Suprapubic skin (tissue), 4 donors: ENCODE measurements at places on chromosomes 3 and 15. TPM values are rescaled to one million over a fixed set of nuclear protein-coding genes. Genes with fewer than 3 reads are reported as not detected.

GRCh38 chr3:119205685-119206084 is 32.3 kb downstream of the UPK1B start:
- no peak for DNase-seq

DNA sequence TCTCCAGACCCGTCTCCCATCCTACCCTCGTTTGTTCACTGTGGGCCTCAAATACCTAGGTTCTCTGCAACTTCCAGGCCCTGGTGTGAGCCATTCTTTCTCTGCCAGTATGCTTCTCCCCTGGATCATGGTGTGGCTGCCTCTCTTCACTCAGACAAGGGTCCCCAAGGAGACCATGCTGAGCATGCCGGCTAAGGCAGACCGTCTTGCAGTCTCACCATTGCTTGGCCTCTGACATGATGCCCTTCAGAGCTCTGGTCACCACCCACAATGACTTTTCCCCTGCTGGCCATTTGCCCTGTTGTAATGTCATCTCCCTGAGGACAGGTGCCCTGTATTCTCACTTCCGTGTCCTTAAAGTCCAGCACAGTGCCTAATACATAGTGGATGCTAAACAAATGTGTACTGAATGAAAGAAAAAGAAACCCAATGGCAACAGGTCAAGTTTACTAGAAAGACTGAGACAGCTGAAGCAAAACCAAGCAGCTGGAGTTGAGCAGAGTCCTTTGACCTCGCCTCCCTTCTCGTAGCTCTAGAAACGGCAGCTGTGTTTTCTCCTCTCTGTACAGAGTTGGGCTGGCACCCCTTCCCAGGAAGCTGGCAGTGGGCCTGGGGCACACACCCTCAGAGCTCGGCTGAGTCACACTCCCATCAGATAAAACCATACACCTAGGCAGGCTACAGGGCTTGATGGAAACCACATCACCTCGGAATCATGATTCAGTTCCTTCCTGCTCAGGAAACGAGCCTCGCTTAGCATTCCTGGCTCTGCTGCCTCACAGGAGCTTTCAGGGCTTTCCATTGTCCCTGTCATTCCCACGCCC is 8.6 kb downstream of the TLR9 start:
- DNase-seq, result peak; percentile 86

DNA sequence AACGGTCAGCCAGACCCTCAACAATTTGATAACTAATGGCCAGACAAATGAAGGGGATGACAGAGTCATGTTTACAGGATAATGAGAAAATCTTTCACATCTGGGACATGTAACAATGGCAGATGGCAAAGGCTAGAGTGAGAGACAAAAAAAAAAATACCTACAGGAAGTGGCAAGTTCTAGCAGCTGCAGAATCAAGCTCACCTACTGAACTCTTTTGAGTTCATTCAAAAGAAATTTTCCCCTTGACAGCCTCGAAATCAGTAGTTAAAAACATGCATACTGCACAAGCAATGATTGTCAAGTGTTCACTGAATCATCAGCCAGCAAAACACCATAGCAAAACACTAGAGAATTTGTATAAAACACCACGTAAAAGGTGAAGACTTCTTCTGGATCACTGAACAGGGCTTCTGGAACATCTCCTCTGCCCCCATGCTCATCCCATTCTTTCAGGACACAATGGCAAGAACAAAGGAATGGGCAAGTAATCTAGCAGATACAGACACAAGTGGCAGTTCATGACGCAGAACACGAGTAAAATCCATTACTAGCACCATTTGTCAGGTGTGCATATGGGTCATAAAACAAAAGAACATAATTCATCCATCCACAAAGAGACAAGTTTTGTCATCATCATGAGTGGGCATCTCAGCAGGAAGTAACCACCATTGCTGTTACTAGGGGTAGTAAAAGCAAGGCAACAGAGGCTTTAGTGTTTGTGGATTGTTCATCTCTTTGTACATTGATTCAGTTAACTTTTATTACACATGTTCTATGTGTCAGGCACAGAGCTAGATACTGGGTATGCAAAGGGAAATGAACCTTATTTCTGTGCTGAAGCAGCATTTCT is 13.8 kb upstream of the KCNMB2 start:
- no peak for DNase-seq

UCN2 gene
- 22.0 TPM for total RNA-seq

DNA sequence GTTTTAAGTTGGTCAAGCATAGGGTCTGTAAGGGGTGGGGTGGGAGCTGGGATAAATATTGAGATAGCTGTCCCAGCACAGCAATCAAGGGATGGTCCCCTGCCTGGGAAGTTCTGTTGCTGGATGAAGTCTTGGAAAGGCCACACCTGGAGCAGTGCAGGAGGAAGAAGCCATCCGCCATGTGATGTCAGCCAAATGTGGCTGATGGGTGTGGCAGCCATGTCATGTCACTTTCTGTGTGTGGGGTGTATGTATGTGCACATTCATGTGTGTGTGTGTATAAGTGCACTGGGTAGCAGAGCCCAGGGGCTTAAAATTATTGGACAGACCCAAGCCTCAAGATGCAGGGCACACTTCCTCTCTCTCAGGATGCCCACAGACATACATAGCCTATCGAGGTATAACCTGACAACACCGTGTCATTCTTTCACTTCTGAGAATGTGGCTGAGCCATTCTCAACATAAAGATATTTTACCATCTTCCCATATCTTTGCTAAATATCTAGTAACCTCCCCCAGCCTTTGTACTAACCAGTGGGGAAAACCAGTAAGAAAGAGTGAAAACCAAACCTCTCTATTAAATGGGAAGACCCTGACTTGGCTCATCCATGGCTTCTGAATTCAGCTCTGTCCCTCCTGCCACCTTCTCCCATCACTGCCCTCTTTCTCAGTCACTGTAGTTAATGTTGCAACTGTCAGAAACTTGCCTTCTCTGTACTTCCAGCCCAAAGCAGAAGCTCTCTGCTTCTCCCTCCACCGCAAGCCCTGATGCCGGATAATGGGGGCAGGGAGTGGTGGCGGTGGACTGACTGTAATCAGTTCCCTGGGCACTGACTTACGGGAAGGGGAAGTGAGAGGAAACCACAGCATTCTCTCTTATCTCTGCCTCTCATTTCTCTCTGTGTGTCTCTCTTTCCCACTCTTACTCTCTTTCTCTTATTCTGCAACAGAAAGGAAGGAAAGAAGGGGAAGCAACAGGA is 11.2 kb downstream of the TNFSF10 start:
- no peak for DNase-seq

STX19 gene
- 3.1 TPM for total RNA-seq

DNASE1L3 gene
- 4.1 TPM for total RNA-seq

TEX55 gene
- not detected for total RNA-seq

DNA sequence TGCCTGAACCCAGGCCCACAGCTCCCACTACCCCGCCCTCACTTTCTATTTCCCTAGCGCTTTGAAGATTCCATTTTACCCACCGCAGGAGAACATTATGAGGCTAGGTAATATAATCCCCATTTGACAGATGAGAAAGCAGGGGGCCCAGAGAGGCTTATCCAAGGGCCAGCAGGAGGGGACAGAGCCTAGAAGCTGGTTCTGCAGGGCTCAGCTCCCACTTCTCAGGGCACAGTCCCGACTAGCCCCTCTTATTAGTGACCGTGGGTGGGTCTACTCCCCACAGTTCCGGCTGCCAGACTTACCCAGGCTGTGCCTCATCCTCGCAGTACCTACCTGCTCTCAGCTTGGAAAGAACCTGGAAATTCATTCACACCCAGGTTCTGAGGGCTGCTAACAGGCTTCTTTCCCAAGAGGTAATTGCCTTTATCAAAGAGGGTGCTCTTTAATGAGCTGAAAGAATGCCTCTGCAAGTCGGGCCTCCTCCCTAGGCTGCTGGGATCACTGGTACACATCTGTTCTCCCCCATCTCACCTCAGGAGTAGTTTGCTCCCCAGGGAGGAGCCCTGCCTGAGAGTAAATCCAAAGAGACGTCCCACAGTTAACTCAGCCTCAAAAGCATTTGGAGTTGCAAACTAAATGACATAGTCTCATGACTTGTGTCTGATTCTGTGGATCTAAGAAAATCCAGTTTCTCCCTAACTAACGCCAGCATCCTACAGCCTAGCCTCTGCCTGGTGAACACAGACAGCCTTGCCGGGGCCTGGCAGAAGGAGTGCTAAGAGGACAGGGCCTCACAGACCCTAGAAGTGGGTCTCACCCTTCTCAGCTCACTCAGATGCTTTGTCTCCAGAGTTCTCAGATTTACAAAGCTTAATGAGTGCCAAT is 125.0 kb downstream of the CHSY1 start:
- DNase-seq, result no peak

DNA sequence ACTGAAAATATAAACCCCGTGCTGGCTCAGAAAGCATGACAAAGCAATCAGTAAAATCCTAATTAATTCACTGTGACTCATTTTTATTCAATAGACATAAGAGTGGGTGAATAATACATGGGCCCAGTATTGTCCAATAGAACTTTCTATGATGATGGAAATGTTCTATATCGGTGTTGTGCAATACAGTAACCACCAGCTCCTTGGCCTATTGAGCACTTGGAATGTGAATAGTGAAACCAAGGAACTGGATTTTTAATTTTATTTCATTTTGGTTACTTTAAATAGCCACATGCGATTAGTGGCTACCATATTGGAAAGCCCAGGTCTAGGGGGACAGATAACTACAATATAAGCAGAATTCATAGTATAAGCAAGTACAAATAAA is 69.8 kb upstream of the PPP2R3A start:
- DNase-seq, result no peak

GRCh38 chr3:105868431-105868741 is 426 bp downstream of the CBLB start:
- peak; percentile 79 for DNase-seq

GRCh38 chr15:73822998-73823397 is 50.4 kb upstream of the TBC1D21 start:
- DNase-seq, result no peak

- no peak for DNase-seq
These were observed 68.2 kb downstream of the SIDT1 start for GRCh38 chr3:113600418-113601182.

DNA sequence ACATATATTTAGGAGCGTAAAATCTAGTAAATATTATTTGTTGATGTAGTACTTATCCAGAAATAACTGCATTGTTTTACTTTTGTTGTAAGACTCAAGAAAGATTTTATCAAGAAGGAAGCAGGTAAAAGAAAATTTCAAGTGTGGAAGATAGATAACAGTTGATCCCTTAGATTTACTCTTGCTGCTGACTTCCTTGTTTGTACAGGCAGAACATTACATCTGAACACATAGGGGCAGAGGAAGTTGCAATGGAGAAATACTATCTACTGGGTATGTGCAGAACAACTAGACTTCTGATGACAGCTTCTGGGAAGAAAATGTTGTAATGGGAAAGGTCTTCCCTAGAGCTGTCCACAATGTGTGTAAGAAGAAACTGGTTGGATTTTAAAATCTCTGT is 350.6 kb downstream of the NLGN1 start:
- no peak for DNase-seq

ITGB5 gene
- 397 TPM for total RNA-seq

GRCh38 chr15:73054417-73054953 is 2.2 kb downstream of the NEO1 start:
- DNase-seq, result no peak

- no peak for DNase-seq
These were observed 51.8 kb upstream of the RFX7 start for GRCh38 chr15:56295433-56295832.

RAB6B gene
- total RNA-seq, result 0.34 TPM

DNA sequence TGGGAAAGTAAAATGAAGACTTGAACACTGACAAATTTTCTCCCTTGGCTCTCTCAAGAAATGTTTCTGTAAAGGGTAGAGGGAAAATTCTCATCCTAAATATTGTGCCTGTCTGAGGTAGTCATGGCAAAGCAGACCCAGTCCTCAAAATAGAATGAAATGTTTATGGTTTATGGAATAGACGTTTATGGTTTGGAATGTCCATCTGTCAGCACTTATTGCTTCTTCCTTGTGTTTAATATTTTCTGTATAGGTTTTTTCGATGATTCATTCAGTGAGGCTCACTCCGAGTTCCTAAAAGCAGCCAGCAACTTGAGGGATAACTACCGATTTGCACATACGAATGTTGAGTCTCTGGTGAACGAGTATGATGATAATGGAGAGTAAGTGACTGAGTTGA is 13.9 kb downstream of the ELL3 start:
- DNase-seq, result no peak

- no peak for DNase-seq
These were observed 25.6 kb upstream of the TEX9 start for GRCh38 chr15:56339594-56339993.

SPATA12 gene
- not detected for total RNA-seq

DNA sequence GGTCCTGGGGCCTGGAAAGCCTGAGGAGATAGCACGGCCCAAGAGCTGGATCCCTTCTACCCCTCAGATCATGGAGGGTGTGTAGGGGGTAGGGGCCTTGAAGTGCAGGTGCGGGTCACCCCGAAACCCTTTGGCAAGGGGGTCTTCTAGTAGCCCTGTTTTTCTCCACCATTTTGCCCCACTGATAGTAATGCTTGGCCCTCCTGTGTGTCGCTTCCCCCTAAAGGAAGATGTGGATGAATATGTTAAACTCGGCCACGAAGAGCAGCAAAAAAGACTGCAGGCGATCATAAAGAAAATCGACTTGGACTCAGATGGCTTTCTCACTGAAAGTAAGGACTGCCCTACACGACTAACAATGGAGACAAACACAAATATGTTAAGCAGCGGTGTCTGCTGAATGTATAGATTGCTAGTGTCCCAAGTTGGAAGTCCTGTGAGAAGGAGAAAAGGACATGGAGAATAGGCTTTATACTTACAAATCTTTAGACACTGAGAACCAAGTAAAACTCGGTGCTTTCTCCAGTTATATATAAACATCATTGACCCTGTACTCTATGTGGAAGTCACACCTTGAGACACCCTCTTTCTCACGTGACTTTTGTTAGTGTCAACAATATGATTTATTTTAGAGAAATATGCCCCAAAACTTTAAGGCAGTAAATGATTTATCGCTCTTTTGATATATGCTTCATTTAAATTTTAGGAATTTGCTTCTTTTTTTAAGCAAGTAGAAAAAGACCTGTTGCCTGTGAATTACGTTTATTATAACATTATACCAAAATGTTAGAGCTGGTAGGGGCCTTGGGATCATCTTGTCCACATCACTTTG is 802 bp downstream of the RCN2 start:
- DNase-seq, result no peak

- no peak for DNase-seq
These were observed 15.9 kb downstream of the CHL1 start for GRCh38 chr3:212432-212831.

LMOD3 gene
- not detected for total RNA-seq

DNA sequence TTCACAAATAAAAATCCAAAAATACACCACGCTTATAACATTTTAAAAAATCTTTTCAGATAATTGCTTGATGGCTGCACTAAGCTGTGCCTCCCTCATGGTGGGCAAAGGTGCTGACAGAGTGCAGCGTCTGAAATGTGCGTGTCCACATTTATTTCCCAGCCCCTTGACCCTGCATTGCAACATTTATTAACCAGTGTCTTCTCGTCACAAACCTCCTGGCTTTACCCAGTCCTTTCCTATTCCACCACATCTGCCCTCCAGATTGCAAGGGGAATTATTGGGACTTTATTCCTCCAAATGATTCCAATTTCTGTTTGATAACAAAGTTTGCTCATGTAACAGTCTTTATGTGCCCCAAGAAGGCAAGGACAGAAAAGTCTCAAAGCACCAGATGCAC is 5.5 kb downstream of the RASGRP1 start:
- no peak for DNase-seq

- DNase-seq, result no peak
These were observed at the start of gene MST1R for GRCh38 chr3:49903451-49904424. MST1R (minus strand) TSS chr3:49903873; CDS start chr3:49903609, 264 bp downstream.

GRCh38 chr15:92803852-92804609 is 96.1 kb upstream of the CHD2 start:
- peak; percentile 93 for DNase-seq
